Left forelimb (tissue), 1 donor: ENCODE measurements at places on chromosomes 5 and 9.

GRCh38 chr5:108487951-108488350 lies 106.1 kb upstream of the FBXL17 start:
- DNase-seq: no peak

DNA sequence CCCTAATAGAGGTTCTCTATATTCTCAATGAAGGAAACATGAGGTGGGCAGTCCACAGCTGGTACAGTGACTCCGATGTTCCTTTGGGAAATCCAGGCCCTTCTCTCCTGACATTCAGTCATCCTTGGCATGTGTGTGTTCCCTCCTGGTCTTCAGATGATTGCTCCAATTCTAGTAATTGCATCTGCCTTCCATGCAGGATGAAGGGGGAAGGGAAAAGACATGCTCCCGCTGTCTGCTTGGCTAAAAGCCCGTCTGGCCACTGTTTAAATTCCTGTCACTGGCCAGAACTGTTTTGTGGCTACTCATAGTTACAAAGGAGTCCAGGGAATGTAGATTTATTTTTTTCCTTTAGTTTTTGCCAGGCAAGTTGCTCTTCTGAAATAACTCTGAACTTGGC lies 65.0 kb downstream of the MAST4 start:
- no peak for DNase-seq

DNA sequence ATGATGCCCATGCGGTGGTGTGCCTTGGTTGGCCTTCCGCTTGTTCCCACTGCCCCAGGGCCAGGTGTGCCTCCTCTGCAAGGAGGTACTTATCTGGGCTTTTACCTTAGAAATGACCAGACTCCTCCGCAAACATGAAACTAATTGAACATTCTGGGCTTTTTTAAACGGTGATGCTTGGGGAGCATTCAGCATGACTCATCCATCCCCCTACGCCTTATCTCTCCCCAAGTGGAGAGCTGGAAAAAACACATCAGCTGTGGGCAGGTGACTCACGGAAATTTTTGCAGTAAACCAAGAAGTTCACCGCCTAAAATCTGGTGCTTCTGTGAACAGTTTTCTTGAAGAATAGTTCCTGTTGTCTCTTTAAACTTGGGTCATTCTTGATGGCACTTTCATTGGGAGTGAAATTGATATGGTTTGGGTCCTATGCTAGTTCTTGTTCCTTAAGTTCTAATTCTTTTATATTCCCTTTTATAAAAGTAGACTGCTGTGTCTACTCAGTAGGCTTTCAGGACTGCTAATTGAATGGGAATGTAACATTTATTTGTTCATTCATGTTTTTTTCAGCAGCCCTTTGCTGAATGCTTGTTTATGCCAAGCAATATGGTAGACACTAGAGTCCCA lies 39.6 kb downstream of the SFXN1 start:
- DNase-seq: no peak

DNA sequence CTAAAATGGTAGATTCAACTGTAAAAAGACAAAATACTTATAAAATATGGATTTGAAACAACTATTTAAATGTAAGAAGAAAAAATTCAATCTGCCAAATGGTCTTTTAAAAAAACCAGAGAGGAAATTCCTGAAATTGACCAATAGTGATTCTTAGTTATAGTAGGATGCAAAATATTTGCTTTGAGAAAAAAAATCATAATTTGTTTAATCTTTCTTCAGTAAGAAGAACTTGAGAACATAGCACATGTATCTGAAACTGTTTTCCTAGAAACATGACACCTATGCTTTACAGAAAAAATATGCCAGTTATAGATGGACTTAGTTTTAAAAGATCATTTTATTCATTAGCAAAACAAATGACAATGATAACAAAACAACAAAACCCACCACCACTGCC lies 186.9 kb upstream of the CD180 start:
- DNase-seq: no peak

DNA sequence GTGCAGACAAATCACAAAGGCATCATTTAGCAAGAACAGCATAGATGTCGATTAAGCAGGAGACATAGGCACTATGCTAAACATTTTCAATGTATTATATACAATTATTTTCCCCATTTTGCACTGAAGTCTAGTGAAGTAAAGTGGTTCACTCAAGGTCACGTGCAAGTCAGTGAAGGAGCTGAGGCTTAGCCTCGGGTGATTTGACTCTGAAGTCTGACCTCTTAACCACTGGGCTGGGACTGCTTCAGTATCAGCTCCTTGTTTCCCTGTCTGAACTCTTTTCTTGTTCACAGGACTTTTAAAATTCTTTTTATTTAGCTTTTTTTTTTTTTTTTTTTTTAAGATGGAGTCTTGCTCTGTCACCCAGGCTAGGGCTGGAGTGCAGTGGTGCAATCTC lies 262.7 kb downstream of the DRD1 start:
- DNase-seq: no peak
